ENCODE measurements at places on chromosomes 16 and 17.

DNA sequence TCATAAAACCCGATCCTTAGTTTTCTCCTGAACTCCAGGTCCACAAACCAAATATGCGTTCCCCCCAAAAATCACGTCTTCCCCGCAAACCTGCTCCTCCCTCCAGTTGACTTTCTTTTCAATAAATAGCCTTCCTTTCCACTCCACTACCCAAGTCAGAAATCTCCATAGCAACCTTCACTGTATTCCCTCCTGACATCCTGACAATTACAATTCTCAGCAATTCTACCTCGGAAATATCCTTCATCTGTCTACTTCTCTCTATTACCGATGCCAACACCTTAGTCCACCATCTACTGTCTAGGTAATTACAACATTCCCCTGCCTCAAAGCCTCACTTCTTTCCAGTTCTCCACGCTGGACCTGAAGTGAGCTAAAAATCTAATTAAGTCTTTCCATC is 50.7 kb downstream of the SMURF2 start:
- DNase-seq = no peak

- no peak for DNase-seq
Observed at GRCh38 chr17:61140081-61140786, 259.4 kb upstream of the TBX2 start.

DNA sequence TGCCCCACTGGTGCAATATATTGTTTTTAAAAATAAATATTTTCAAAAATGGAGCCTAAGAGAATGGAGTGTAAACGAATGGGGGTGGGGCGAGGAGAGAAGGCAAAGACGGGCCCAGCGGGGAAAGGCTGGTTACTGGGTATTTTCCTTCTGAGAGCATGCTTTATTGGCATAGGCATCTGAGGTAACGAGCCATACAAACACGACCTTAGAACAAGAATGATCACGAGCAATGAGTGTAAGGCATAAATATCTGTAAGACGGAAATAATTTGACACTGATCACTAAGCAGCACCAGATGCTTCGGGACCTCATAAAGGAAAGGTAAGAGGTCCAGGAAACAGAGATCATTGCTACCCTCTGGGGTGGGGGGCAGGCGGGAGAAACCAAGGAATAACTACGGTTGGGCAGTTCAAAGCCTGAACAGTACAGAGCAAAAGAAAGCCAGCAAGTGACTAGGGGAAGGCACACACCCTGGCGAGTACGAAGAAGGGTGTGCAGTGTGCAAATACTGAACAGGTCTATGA is 959 bp downstream of the SSH2 start:
- no peak for DNase-seq

GRCh38 chr17:70317421-70317820 is 148.1 kb downstream of the KCNJ2 start:
- DNase-seq = no peak

GRCh38 chr16:31052114-31052513 is 18.8 kb downstream of the STX4 start:
- no peak for DNase-seq

DNA sequence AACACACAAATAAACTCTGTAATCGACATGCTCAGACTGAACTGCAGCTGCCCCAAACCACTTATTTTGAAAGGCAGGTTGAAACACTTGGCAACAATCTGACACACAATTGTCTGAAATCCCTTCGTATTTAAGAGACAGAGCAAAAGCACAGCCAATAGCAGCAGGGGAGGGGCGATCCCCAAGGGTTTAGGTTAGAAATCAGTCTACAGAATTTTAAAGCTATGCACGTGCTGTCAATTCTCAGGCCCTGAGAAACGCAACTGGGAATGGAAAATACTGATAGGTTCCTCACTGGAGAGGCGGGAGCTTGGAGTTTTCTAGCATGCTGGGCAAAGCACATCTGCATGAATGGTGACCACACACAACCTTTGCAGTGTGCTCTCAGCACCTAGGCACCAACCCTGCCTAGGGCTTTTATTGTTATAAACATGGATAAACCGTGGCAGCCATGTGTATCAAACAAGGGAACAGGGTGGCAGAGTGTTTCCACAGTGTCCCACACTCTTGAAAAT is 168.0 kb downstream of the AATF start:
- DNase-seq = no peak

GRCh38 chr16:51184702-51185433 is 33.8 kb upstream of the SALL1 start:
- no peak for DNase-seq

DNA sequence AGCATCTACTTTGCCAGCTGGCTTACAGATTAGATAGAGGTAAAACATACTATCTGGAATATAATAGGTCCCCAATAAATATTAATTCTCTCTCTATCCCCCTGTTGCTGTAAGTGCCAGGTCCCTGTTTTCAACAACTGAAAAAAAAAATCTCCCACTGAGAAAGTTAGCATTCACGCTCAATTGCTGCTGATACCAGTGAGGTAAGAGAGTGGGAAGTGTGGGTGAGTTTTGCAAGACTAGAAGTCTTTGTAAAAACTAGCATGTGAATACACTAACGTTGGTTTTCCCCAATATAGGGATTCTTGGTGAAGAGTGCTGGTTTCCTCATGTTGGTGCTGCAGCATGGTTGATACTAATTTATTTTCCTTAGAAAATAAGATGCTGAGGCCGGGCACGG is 11.7 kb upstream of the TAOK1 start:
- no peak for DNase-seq

GRCh38 chr17:8868529-8868951 is 1.1 kb upstream of the PIK3R6 start:
- no peak for DNase-seq

DNA sequence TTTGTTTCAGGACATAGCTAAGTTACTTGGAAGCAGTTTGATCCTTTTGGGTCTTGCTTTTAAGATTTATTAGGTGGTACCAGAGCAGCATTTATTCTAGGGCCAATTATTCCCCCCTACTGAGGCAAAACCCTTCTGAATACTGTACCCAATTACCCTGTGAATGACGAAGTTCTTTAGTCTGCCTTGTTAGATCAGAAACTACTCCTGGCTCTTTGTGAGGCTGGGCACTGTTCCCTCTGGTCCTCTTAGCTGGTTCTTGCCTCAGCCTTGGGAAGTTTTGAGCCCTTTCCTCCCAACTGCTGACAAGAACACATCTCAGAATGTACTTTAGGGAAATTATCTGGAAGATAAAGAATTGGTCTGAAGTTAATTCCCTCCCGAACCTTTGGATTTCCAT is 115.6 kb downstream of the CDK5R1 start:
- DNase-seq = no peak

DNA sequence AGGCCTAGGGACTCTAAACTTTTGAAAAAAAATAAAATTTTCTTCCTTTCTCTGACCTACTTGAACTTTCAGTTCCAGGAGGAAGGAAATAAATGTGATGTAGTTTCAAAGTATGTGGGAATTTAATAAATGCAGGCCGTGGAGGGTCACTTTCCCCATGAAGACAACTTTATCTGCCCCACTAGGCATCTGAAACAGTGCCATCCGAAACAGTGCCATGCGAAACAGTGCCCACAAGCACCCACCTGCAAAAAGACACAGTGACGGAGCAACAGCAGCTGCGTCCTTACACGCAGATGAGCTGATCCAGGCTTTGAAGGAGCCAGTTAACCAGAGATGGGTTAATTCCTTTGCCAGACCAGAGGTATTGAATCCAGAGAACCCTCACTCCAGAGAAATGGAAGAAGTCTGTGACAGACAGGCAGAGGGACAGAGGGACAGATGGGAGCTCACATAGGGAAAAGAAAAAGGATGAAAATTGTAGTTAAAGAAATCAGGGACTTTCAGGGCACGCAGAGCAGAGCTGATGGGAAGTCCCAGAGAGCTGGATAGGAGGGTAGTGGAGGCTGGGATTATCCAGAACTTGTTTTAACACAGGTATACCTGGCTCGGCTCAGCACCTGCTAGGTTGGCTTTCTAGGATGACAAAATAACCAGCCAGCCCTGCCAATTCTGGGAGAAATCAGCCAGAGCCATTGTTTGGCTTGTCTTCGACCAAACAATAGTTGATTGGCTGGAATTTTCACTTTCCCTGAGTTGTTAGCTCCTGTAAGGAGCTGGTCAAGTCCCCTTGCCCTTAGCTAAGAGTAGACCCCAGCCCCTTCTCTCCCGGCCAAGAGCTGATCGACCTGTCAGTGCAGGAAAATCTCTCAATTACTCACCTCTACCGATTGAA is 17.1 kb upstream of the HOXB13 start:
- no peak for DNase-seq

DNA sequence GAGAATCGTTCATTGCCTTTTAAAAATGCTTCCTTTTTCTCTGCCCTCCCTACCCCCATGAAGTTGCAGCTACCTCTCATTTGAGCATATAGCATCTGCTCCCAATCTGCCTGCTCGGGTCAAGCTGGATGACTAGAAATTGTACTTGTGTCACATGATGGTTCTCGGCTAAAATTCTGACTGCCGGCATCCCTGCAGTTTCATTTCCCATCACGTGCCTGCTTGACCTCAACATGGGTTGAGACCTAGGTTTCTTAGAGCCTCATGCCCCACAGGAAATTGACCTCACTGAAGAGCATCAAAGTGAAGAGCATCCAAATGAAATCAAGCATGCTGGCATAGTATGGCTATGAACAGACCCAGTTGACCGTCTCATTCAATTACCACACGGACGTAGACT is 581.6 kb upstream of the PSMD7 start:
- no peak for DNase-seq
